ENCODE measurements at places on chromosomes 4 and X. TPM values are rescaled to one million over a fixed set of nuclear protein-coding genes. Genes with fewer than 3 reads are reported as not detected.

GRCh38 chrX:120536061-120536460 is 24.7 kb downstream of the CUL4B start:
- DNase-seq = no peak

- DNase-seq = no peak
Measured at GRCh38 chr4:48138936-48139335, 4.9 kb upstream of the TXK start.

DNA sequence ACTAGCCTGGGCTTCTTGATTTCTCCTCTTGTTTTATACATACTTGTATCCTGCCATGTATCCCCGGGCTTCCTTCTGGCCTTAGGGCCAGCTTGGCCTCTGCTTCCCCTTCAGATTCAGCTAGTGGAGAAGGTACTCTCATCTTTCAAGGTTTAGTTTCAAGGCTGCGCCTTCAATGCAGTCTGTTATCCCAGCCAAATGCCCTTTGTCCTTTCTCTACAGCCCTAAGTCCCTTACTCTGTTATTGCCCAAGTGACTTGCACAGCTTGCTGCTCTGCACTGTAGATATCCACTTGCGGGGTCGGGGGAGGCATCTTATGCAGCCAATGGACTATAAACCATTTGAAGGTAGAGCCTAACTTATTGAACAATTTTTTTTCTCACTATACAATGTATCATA is 357.5 kb downstream of the PPP1R2C start:
- DNase-seq = no peak

- no peak for DNase-seq
Measured at GRCh38 chr4:61400439-61401038, 200.4 kb downstream of the ADGRL3 start.

DNA sequence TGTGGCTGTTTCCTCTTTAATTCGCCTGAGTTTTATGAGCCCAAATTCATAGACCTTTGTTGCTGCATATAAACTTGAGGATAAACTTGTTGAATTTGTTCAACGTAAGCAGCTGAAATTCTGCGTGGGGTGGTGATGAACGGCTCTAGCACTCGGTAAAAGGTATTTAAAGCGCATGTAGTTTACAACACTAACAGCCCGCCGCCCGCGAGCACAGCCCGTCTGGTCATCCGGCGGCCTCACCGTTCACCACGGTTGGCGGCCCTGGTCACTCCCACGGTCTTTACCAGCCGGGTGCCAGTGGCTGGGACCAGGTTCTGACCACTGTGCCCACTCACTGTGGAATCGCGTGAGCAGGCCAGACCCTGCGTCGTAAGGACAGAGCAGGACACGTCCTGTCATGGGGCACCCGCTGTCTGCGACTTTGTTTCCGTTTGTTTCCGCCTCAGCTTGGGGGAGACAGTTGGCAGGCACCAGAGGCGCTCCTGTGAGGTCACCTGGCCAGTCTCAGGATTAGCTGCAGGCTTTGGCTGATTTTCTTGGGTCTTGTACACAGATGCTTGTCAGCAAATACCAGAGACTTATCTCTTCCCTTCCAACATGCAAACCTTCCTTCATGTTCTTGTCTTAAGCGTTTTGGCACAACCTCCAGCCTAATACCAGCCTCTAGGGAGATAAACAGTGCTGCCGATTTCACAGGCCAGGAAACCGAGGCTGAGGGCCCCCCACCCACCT is 36.8 kb upstream of the SPON2 start:
- no peak for DNase-seq

DNA sequence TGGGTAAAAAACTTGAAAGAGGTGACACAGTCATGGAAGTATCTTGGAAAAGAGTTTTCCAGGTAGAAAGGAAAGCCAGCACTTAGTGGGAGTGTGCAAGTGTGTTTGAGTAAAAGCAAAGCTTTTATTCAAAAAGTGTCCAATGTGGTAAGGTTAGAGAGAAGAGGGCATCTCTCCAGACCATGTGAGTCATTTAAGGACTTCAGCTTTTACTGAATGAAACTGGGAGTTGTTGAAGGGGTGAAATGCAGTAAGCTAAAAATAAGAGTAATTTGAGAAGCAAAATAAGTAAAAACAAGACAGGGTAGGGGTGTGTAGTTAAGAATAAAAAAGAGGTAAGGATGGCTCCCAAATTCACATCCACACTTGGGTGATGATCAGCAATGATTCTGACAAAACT is 238.9 kb downstream of the SLC7A11 start:
- DNase-seq = peak; percentile 5

DNA sequence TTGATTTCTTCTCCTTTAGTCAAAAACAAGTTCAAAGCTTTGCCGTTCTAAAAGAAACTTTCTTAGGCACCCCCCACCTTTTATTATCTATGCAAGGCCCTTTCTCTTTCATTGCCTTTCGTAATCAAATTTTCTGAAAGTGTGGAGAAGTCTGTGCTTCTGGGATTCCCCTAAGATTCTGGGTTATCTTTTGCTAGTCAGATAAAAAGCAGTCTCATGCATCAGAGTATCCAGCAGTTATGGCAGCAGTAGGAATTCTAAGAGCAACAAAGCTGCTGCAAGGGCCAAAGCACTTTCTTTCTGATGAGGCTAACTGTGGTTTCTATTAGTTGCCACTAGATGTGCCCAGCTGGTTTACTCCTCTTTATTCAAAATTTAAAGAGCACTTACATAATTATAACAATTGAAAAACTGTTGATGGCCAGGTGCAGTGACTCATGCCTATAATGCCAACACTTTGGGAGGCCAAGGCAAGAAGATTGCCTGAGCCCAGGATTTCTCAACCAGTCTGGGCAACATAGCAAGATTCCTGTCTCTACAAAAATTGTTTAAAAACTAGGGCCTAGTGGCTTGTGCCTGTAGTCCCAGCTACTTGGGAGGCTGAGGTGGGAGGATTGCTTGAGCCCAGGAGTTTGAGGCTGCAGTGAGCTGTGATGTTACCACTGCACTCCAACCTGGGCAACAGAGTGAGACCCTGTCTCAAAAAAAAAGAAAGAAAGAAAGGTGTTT is 296.2 kb downstream of the PAPSS1 start:
- no peak for DNase-seq

- no peak for DNase-seq
Measured at GRCh38 chr4:85889314-85889713, 414.4 kb downstream of the ARHGAP24 start.

DNA sequence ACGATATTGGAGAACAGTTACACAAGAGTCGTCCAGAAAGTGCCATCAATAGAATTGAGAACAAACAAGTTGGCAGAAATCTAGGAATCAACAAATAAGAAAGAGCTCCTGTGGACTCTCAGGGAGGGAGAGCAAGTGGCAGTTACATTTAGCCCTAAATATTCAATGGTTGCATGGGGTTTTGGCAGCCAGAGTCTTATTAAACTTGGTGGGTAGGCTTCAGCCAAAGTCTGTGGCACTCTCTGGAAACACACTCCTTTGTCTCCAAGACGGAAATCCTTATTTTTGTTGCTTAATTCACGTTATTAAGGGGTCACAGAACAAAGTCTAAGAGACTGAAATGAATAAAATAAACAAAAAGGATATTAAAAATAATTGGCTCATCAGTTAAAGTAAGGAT is 742.2 kb upstream of the ATOH1 start:
- DNase-seq = no peak

DNA sequence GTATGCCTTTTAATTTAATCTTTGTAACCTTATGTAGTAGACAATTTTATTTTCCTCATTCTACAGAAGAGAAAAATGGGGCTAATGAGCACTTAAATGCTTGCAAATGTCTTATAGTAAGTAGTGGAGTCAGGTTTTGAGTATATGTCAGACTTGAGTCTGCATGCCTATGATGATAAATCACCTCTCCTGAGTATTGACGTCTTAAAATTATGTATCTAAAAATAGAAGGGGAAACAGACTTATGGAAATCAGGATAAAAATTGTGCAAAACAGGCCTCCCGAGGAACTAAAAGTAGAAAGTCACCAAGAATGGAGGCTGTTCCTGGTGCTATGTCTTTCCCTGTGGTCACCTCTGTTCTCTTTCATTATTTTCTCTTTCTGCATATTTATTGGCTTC is 92.7 kb downstream of the STIM2 start:
- no peak for DNase-seq

DNA sequence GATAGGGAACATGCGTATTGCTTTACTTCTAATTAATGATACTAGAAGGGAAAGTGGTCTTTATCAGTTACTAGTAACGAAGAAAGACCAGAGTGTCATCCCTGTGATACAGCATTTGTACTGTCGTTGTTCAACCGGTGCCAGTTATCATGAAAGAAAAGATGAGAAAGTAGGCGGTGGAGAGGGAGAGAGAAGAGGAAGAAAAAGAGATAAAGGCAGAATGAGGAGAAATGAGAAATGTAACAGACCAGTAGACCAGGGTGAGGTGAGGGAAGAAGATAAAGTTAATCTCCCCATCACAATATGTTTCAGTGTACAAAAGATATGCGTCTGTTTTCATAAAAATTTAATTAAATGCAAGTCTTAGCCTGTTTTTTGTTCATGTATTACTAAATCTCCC is 135.2 kb upstream of the HPGD start:
- DNase-seq = no peak

TMEM255A gene
- total RNA-seq = not detected

EIF4E gene
- 122 TPM for total RNA-seq

CT45A10 gene
- not detected for total RNA-seq

ARX gene
- not detected for total RNA-seq

Measured in HFFc6 (cell line).